CD4-positive, alpha-beta T cell treated with Interleukin-21 for 1 hour (primary cell): ENCODE measurements at places on chromosomes 12 and 14.
A peak's percentile ranks its signal among the peaks of the same experiment; 100 is the strongest.

DNA sequence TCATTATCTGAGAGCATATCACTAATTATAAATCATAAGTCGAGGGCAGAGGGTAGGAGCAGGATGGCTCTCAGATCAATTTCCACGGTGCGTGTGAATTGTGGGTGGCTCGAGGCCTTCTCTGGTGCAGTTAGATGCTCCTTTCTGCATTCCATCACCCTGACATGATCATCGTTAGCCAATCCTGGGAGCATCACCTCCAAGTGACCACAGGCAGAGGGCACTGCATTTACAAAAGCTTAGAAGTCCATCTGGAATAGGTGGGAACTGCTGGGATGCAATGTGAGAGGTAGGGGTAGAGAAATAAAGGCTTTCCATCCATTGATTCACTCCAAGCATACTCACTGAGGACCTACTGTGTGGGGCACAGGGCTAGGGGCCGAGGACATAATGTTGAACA lies 538.2 kb upstream of the TBX3 start:
- DNase-seq, result no peak

GRCh38 chr12:111112311-111113098 lies 192.1 kb upstream of the MYL2 start:
- no peak for DNase-seq

DNA sequence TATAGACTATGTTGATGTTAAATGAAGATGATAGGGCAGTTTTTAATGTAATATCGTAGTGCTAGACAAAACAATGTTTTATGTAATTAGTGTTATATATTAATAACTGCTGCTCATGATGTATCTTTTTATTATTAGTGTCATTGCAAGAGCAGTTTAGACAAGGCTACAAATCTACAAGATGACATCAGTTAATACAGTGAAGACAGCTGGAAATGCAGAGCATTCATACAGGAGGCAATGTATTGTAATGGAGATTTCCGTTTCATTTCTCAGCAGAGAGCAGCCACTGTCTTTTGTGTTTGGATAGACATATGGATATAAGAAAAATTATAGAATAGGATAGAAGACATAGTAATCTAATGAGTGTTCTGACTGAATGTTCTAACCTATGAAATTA lies 178.0 kb downstream of the FOXG1 start:
- DNase-seq, result no peak

GRCh38 chr12:68769941-68770340 lies 24.0 kb downstream of the SLC35E3 start:
- DNase-seq, result no peak

DNA sequence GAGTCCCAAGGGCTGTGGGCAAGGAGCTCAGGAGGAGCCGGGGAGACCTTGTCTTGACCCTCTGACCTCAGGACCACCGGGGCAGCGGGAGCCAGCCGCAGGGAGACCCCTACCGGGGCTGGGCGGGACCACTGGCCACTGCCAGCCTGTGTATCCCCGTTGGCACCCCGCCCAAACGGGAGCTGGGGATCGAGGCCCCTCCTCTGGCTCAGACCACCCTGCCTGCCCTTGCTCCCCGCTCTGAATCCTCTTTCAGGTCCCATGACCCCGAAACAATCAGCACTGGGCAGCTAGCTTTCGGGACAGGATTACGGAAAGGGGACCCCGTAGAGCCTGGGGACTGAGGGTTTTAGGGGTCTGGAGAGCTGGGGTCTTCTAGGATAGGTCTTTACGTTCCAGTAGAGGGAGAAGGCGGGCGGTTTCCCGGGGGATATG lies 1.3 kb downstream of the GLI1 start:
- DNase-seq, result no peak

- DNase-seq, result no peak
These were observed 1.1 kb downstream of the ALDH6A1 start for GRCh38 chr14:74083161-74083560.

DNA sequence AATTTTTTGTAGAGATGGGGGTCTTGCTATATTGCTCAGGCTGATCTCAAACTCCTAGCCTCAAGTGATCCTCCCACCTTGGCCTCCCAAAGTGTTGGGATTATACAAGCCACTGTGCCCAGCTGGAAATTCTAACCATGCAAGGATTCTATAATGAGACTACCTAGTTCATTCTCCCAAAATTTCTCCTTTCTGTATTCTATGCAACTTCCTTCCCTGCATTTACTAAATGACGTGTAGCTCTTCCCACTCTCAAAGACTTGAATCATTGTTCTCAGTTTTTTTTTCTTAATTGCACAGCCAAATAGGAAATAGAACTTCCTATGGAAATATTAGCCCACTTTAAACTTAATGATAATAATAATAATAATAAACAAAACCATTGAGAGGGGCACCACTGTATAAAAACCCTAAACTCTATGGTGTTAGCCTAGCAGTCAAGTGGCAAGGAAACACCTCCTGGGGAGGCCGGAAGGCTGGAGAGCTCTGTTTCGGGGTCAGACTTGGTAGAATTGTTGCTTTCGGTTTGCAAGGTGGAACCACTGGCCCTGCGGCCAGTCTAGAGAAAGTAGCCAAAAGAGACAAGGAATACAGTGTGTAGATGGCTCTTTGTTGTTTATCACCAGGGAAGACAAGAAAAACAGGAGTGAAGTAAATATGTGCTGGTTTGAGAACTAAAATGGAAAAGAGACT lies 40.0 kb upstream of the TESC start:
- no peak for DNase-seq

DNA sequence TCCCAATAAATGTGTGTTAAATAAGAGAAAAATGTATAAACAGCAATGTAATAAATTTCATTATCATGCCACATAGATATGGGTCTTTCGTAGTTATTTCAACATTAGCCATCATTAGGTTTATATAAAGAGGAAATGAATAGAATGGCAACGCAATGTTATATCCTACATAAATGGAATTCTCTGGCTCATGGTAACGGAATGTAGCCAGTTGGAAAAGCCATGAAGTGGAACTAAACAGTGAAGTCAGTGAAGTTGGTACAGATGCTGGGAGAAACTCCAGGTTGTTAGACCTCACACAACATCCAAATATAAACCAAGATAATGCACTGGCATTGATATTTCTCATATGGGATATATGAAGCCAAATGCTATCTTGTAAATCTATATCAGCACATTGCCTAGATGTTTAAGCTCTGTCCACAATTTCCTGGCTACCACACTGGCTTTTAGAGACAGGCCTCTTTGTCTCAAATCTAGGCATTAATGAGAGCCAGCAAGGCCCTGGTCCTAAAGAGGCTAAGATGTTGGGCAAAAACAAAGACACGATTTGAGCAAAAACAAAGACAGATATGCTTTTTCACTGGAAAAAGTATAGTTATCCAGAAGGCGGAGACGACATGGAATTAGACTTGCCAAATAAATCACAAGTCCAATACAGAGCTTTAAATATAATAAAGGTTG lies 861.0 kb downstream of the RPS29 start:
- DNase-seq, result no peak

DNA sequence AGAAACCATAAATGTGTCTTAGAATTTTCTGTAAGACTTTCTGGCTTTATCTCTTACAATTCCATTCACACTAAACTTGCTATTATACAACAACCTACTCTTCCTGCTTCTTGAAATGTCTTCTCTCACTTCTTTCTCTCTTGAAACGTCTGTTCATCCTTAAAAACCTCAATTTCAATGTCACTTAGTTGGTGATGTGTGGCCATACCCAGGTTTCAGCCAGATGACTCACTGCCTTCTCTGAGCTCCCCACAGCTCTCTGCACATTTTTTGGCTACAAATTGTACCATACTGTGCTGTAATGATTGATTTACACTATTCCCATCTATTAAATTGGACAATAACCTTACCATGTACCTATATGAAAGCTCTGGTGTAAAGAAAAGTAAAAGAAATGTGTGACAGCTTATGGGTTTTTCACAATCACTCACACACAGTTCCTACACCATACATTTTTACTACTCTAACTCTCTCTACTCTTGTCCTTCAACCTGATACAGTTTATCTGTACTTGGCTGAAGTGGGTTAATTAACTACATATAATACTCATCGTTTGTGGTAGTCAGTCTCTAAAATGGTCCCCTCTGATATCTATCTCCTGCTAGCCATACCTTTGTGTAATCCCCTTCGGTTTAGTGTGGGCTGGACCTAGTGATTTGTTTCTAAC lies 222.1 kb downstream of the NELL2 start:
- DNase-seq, result no peak

- DNase-seq, result peak; percentile 91
These were observed at the start of gene ZFYVE26 for GRCh38 chr14:67816326-67817002. Gene ZFYVE26, minus strand, starts transcription at chr14:67816590. Its CDS starts 627 bp downstream, at chr14:67815963.

GRCh38 chr12:103050273-103050672 lies 92.8 kb downstream of the ASCL1 start:
- DNase-seq, result no peak

- DNase-seq, result no peak
These were observed 20.0 kb downstream of the PROX2 start for GRCh38 chr14:74855945-74856344.

GRCh38 chr12:127399451-127399850 lies 867.5 kb upstream of the TMEM132C start:
- DNase-seq, result no peak

GRCh38 chr14:55448141-55448614 lies 7.8 kb upstream of the TBPL2 start:
- DNase-seq, result no peak

DNA sequence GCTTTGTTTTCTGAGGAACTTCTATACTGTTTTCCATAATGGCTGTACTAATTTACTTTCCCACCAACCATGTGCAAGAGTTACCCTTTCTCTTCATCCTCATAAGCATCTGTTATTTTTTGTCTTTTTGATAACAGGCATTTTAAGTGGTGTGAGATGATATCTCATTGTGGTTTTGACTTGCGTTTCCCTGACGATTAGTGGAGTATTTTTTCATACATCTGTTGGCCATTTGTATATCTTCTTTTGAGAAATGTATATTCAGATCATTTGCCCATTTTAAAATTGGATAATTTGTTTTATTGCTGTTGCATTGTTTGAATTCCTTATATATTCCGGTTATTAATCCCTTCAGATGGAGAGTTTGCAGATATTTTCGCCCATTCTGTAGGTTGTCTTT lies 10.2 kb upstream of the HMGA2 start:
- no peak for DNase-seq

DNA sequence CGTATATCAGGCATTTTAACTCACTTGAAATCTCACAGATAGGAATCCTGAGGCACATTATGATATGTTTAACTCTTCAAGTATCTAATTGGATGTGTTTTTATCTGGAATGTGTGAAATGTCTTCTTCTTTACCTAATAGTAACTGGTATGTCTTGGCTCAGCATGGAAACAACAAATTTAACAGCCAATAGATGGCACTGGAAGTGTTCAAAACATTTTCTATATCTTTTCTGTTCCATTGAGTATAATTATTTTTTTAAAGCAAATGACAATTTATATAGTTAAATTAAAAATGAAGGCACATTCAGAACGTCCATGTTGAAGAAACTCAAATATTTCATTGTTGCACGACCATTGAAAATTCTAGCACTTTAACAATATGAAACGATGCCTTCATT lies 164.6 kb upstream of the SLC16A7 start:
- DNase-seq, result no peak

DNA sequence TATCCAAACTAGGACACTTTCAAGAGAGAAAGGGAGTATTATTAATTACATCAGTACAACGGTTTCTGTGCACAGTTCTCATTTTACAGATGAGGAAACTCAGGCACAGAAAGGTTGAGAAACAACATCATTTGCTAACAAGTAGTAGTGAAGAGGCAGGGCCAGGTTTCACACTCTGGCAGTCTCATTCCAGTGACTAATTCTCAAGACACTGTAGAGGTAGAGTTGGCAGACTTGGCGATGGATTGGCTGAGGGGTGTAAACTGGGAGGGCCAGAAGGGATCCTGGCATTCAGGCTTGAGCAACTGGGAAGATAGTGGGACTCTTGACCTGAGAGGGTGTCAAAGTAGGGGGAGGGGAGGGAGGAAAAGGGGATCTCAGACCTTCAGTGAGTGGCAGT lies 73.8 kb upstream of the BDKRB2 start:
- DNase-seq, result no peak

GRCh38 chr14:88597601-88598000 lies 34.8 kb downstream of the ZC3H14 start:
- no peak for DNase-seq

GRCh38 chr12:58922849-58923248 lies 2.5 kb upstream of the LRIG3 start:
- DNase-seq, result no peak

DNA sequence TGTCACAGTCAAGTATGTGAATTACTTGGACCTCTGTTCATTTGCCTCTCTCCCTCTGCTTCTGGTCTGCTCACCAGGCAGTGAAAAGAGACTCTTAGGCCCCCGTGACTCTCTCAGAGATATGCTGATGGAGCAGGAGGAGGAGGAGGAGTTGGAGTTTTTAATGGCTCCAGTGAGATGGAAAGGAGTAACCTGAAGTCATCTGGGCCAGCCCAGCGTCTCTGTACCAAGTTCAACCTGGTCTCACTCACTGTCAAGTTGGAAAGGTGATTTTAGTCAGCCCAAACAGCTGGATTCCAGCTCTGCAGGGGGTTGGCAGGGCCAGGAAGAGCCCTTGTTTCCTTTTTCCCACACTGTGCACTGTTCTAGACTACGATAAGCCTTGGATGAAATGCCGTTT lies 48.6 kb downstream of the SH2B3 start:
- DNase-seq, result no peak

DNA sequence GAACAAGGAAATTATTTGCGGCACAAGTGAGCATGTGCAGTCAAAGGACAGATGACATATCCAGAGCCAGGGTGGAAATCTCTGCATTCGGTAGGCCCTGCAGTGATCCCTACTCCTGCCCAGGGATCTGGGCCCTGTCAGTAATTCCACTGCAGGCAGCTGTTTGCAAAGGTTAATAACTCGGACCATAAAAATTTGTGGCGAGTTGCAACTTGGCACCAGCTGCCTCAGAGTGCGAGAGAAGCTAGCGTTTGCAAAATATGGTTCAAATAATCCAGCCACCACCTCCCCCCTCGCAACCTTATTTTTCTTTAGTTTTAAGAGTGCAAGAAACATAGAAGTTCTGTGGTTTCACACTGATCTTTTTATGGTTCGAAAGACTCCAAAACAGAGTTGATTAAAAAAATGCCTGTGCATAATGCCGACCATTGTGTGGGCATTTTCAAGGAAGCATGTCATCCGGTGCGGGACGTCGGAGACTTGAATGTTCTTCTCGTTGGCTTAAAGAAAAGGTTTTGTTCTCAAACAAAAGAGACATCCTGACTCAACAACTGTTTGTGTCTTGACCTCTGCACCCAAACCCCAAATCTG lies 224.5 kb downstream of the BCL11B start:
- no peak for DNase-seq

GRCh38 chr12:16389594-16389993 lies 42.1 kb downstream of the MGST1 start:
- DNase-seq, result no peak

GRCh38 chr14:84068288-84068687 lies 1461.7 kb upstream of the FLRT2 start:
- DNase-seq, result no peak

GRCh38 chr12:84085046-84085445 lies 827.6 kb downstream of the SLC6A15 start:
- DNase-seq, result no peak
